ENCODE measurements at places on chromosomes 3 and 15.

DNA sequence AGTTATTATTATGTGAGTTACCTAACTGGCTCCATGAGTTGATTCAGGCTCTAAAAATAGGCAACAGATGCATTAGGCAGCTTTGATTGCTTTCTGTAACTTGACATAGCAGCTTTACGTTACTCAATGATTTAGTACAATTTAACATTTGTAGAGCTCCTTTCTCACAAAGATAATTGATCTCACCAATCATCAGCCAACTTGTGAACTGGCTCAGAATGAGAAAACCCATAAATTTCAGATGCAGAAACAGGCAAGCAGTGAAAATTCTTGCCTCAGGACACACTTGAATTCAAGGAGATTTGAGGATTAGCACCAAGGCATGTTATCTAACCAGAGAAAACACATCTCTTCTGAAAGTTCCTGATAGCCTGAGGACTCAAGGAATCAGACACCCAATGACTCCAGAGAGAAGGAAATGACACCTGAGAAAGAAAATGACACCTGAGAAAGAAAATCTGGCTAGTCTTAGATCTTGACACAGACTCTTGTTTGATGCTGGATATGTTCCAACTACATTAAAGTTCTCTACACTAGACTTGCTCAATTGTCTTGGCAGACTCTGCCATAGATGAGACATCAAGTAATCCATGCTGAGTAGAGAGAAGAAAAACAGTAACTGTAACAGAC is 315.1 kb upstream of the CBLB start:
- no peak for DNase-seq

- DNase-seq: no peak
Observed at GRCh38 chr3:27425896-27426565, 56.8 kb upstream of the NEK10 start.

DNA sequence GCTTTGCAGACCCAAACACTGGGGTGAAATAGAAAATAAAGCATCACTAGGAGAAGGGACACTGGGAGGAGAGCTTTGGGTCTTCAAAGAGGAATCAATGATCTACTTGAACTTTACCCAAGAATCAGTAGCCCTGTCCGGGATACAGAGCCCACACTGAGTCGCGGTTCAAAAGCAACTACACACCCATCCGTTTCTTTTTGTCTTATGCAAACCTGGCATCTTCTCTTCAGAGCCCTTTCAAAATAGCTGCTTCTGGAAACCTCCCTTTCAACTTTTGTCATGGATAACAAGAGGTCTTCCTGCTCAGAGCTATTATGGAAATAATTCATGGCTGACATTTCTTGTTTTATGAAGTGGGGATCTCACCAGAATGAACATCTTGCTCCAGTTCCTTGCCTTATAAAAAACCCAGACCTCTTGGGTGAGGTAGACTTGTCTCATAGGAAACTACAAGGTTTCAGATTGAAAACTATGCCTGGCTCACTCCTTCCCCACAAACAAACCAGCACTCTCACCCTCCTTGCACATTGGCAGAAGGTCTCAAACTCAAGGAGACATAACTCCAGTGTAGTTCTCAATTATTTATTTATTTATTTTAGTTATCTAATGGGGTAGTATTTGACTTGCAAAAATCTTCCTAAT is 115.1 kb upstream of the ARHGEF3 start:
- DNase-seq: no peak

- no peak for DNase-seq
Observed at GRCh38 chr3:156604642-156605144, 49.8 kb upstream of the SSR3 start.

GRCh38 chr3:49257187-49257586 is 19.8 kb downstream of the C3orf62 start:
- DNase-seq: no peak

- DNase-seq: no peak
Observed at GRCh38 chr3:11327619-11328018, 55.4 kb downstream of the ATG7 start.

- no peak for DNase-seq
Observed at GRCh38 chr15:59283717-59284391, 77.2 kb downstream of the LDHAL6B start.

DNA sequence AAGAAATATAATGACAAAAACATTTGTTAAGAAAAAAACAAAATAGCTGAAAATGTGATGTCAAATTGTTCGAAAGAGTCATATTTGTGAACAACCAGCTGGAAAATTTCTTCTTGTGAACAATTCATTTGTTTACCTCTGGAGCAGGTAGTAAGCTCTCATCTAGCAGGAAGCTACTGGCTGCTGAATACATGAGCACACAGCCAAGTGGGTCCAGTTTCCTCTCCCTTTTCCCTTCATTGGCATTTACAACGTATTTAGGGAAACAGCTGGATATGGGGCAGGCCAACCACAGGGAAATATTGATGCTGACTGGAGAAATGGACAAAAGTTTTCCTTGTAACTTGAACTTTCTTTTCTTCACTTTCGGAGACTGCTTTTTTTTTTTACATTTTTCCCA is 1354.7 kb upstream of the EPHA6 start:
- no peak for DNase-seq

DNA sequence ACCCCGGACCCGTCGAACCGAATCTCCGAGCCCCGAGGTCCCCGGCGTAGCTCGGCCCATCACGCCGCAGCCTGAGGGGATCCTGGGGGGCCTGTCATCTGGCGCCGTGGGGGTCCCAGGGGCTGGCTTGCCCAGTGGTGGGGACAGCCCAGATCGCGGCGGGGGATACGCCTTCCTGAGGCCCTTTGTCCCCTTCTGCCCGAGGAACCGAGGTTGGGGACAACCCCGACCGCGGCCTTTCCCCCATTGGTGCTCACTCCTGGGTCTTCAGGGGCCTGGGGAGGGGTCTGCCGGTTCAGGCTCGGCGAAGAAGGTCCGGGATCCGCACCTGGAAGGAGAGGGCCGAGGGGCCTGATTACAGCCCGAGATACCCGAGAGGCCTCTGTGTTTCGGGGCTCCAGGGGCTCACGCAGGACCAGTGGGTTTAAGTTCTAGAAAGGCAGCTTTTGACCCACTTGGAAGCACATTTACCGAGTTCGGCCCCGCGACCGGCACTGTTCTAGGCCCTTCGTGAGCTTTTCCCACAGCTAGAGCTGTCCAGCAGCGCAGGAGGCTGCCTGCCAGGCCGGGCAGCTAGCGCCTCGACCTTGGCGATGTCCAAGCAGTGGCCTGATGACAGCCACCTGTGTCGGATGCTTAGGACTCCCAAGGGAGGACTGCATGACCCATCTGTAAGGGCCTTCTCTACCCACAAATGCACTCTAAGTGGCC is 504 bp downstream of the ABHD2 start:
- no peak for DNase-seq

DNA sequence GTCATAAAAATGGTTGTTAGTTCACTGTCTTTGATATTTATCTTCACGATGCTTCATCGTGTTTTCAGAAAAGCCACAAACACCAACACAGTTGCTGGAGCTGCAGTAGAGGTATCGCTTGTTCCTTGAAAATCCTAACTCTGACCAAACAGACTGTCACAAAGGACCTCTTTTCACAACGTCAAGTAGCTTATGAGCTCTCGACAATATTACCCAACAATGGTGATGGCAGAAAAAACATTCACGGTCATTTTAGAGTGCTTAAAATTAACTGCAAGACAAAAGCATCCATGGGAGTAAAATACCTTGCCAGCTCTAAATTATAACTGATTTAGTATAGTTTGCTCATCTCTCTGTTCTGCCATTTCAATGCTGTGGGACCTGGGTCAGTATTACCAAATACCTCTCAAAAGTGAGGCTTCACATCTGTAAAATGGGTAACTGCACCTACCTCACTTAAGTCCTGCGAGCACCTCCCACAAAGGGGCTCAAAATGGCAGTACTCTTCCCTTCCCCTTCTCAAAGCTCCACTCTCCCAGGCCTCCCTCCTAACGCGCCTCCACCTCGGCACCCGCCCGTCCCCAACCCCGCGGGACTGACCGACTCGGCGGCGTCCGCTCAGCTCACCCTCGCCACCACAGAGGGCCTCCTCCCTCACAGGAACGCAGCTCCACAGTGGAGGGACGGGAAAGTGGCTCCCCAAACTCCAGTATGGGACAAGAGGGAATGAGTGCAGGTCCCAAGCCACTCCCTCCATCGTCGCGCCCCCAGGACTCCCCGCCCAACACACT is 546 bp downstream of the TRIM59 start:
- DNase-seq: peak; percentile 52

- DNase-seq: no peak
Observed at GRCh38 chr3:133992951-133993620, 36.6 kb downstream of the SLCO2A1 start.

GRCh38 chr15:56244038-56244810 is 545 bp upstream of the RFX7 start:
- peak; percentile 50 for DNase-seq

DNA sequence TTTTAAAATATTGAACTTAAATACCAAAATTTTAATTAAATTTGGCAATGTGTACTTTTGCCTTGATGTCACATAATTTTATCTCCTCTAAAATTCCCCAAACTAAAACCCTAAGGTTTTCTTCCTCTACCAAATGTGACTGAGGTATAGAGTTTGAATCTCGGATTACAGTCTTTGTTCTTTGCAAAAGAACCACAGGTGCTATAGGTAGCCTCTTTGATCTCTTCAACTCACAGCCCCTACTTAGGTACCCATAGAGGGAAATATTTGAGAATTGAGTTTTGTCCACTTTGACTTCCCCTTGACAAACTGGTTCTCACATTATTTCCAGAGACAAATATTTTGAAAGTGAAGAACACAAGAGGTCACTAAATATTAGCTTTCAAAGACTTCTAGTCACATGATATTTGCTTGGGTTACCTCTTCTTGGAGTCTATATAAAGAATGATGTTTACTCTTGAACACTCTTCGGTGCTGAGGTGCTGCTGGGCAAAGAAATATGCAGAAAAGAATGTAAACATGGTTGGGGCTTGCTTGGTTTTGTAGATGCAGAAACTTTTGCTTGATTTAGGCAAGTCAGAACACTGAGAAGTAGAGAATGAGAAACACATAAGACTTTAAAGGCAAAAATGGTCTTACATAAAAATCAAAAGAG is 120.8 kb upstream of the MCTP2 start:
- no peak for DNase-seq

Data from germinal center (tissue), 1 donor.